Brain pericyte (primary cell): ENCODE measurements at places on chromosomes 7 and 10.

GRCh38 chr7:88331322-88331721, 24.6 kb upstream of the STEAP4 start:
- no peak for DNase-seq

GRCh38 chr10:566241-566885, 123.1 kb downstream of the DIP2C start:
- no peak for DNase-seq

- DNase-seq: no peak
These were observed 129.9 kb downstream of the NOC3L start for GRCh38 chr10:94232711-94233383.

GRCh38 chr7:90560730-90561129, 35.4 kb upstream of the CDK14 start:
- DNase-seq: no peak

- DNase-seq: no peak
These were observed 59.0 kb downstream of the GNA12 start for GRCh38 chr7:2785071-2785500.

- DNase-seq: no peak
These were observed 348.5 kb downstream of the CXCL12 start for GRCh38 chr10:44036425-44036824.

DNA sequence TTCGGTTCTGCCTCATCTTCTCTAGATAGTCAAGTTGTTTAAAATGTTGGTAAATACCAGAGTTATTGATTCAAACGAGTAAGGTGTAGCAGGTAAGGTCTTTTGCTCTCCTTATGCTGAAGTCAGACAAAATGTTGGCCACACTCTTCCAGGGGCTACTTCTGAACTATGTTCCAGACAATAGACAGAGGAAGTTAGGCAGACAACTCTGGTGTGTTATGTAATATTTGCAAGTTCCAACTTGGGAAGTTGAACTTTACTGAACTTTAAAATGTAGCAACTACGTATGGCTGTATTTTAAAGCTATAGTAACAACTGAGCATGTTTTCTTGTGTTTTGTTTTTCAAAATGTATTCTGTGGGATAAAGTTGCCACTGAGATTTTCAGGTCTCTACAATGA, 125.7 kb upstream of the NEBL start:
- DNase-seq: no peak

DNA sequence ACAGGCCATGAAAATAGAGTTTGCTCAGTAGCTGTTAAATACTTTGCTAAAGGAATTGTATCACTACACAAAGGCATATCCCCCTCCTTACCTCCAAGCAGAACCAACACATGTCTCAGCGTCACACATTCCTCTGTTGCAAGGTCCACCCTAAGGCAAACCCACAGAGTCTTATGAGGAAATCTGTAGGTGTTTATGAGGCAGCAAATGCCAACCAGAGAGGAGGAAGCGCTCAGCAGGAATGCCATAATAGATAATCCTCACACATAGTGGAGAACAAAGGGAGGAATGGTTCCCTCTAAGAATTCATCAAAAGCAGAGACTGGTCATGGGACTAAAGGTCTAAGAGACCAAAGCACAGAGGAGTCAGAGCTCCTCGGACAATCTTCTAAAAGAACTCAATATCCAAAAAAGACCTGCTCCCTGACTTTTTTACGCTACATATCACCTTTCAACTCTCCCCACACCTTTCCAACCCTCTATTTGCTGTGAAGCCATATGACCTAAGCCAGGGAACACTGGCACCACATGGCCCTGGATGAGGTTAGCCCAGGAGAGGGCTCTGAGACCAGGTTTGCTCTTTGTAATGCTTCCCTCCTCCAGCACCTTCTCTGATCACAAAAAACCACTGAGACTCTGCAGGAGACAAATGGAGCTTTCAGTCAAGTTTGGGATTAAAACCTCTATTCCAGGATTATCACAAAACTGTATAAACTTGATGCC, 7.3 kb downstream of the SLC25A13 start:
- DNase-seq: no peak
